HS-5 (cell line): ENCODE measurements at places on chromosomes 11 and 22.

GRCh38 chr11:61880454-61880853 is 10.9 kb downstream of the FADS3 start:
- DNase-seq, result no peak

DNA sequence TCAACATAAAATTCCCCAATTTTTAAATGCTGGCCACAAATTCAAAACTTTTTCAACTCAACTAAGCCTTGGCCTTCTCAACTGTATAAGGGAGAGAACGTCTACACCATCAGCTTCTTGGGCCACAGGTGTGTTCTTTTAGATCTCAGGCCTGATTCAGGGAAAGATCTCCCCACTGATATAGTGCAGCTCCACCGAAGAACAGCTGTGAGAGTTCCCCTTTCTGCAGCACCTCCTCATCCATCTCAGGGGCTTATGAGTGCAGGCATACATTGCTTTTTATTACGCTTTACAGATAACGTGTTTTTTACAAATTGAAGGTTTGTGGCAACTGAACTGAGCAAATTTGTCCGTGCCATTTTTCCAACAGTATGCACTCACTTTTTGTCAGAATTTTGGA is 8.0 kb upstream of the CD82 start:
- no peak for DNase-seq

GRCh38 chr22:28443526-28443876 is 236.1 kb downstream of the TTC28 start:
- DNase-seq, result no peak

GRCh38 chr11:84686716-84687115 is 940.4 kb downstream of the DLG2 start:
- DNase-seq, result no peak

GRCh38 chr11:66902486-66903177 is 45.8 kb downstream of the LRFN4 start:
- DNase-seq, result no peak
